ENCODE measurements at places on chromosomes 3 and 15.

DNA sequence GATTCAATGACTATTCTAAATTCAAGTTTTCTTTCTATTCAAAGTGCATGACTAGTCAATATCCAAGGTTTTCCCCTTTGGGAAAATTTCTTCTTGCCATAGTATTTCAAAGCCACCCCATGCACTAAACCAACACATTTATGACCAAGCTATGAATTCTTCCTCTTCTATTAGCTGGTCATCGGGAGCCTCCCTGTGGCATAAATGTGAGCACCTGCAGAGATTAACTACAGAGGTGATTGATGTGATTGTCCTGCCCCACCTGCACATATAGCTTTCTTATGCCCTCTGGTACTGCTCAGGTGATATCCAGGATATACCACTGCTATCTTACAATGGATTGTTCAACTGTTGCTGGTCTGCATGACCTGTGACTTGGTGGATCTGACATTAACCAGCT lies 694.9 kb downstream of the ZBBX start:
- DNase-seq, result no peak

DNA sequence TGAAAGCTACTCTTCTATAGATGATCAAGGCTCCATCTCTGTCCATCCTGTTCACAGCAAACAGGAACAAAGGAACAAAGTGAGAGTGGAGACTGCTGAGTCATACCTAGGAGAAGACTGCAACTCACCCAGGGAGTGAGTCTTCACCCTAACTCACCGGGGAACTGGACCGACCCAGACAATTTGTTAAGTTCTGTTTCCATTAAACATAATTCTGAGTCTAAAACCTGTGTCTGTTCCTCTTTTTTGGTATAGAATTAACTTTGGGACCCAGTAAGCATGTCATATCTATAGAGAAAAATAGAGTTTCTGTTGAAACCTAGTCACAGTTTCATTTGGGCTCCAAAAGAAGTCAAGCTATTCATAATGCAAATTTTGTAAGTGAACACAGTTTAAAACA lies 21.6 kb downstream of the CCDC80 start:
- DNase-seq, result no peak

DNA sequence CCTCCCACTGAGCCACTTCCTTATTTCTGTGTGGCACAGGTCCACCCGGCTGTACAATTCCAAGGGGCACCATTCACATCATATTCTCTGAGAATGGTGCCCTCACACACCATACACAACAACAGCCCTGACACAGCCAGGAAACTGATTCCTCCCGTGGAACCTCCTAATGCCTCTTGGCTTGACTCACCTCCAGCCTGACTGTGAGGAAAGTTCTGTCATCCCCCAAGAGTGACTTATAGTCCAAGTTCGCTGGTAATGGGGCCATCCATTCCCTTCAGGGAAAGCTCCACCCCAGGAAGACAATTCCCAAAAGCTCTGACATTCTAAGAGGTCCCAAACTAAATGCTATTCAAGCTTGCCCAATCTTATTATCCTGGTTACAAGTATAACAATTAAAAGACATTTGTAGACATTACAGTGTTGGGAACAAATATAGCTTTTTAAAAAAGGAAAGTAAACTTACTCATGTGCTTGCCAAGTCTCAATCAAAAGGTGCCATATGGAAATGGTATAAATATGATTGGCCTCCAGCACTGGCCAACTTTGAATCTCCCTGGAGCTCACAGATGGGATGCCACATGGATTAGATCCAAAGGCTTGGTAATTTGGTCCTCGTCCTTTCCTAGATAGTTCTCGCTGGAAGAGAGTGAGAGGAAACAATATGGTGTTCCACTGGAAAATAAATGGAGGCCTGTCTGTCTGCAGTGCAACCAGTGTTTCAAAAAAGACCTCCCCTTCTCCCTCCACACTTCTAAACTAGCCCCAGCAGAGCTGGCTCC lies 56.3 kb upstream of the PSMD6 start:
- DNase-seq, result no peak

GRCh38 chr3:197746209-197746608 lies 3.5 kb upstream of the FYTTD1 start:
- no peak for DNase-seq

Data from stimulated activated CD4-positive, alpha-beta T cell treated with anti-CD3 and anti-CD28 coated beads, Interleukin-15, amount 100 ng/mL, for 1 hour (primary cell).